Right atrium auricular region (tissue), 2 donors: ENCODE measurements at places on chromosomes 5 and 9. TPM values are rescaled to one million over a fixed set of nuclear protein-coding genes. Genes with fewer than 3 reads are reported as not detected.

The ORM2 gene
- not detected for total RNA-seq

The PCDHGA10 gene
- total RNA-seq = 4.8 TPM

The ARID3C gene
- total RNA-seq = not detected

The PCDHA6 gene
- 0.82 TPM for total RNA-seq

The SPAG8 gene
- total RNA-seq = 1.6 TPM

The CNTFR gene
- 6.6 TPM for total RNA-seq

- no peak for DNase-seq
Observed at GRCh38 chr9:13083366-13083765, 196.1 kb downstream of the MPDZ start.

GRCh38 chr5:176573564-176574296 is 24.6 kb downstream of the CDHR2 start:
- DNase-seq = peak; percentile 69

DNA sequence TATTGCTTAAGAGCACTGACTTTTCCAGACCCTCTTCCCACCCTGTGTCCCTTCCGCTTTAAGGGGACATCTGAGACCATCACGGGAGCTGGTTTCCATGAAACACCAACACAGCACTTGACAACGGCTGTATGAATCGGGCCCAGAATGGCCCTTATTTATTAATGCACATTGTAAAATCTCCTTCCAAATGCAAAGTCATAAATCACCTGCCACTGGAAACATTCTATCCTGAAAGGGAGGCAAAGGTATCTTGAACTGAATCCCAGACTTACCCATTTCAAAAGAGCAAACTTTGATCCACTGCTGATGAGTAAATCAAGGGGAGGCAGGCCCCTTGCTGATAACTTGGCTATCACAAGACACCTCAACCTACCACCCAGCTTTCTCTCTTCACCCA is 37.4 kb downstream of the SHB start:
- no peak for DNase-seq

- no peak for DNase-seq
Observed at GRCh38 chr9:6887051-6887450, 129.3 kb downstream of the KDM4C start.

DNA sequence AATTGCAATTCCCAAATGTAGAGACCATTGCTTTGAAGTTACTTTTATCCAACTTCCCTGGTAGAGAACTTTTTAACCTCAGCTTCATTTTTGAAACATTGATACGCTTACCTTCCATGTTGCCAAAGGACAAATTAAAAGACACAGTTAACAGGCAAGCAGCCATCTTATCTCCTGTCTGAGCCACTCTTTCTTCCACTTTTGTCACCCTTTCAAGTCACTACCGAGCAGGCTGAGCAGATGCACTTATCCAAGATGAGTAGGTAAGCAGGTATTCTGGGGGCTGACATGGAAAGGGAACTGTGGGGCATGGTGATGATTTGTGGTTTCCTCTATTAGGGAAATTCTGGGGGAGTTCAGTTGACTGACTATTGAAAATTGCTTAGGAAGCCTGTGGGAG is 66.7 kb downstream of the DOCK2 start:
- no peak for DNase-seq

DNA sequence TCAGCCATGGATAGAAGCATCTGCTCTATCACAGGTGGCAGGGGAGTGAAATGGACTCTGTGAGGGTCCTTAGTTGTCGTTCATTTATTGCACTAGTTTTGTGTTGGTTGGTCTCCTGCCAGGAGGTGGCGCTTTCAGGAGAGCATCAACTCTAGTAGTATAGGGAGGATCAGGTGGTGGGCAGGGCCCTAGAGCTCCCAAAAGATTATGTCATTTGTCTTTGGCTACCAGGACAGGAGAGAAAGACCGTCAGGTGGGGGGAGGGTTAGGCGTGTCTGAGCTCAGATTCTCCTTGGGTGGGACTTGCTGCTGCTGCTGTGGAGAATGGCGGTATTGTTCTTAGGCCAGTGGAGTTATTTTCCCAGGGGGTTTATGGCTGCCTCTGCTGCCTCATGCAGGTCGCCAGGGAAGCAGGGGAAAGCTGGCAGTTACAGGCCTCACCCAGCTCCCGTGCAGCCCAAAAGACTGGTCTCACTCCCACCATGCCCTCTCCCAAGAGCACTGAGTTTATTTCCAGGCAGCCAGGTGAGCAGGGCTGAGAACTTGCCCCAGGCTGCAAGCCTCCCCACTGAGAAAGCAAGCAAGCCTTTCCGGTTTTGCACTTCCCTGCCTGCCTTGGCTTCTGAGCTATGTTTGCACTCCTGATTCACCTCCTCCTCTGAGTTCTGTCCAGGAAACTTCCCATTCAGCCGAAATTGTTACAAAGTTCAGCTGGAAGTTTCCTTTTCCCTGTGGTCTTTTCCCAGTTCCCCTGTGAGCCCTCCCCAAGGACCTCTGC is 317.3 kb downstream of the TAF11L14 start:
- DNase-seq = no peak

- no peak for DNase-seq
Observed at GRCh38 chr5:95823218-95823737, 752 bp upstream of the GLRX start.

- DNase-seq = no peak
Observed at GRCh38 chr9:116345817-116346216, 192.2 kb downstream of the PAPPA start.

DNA sequence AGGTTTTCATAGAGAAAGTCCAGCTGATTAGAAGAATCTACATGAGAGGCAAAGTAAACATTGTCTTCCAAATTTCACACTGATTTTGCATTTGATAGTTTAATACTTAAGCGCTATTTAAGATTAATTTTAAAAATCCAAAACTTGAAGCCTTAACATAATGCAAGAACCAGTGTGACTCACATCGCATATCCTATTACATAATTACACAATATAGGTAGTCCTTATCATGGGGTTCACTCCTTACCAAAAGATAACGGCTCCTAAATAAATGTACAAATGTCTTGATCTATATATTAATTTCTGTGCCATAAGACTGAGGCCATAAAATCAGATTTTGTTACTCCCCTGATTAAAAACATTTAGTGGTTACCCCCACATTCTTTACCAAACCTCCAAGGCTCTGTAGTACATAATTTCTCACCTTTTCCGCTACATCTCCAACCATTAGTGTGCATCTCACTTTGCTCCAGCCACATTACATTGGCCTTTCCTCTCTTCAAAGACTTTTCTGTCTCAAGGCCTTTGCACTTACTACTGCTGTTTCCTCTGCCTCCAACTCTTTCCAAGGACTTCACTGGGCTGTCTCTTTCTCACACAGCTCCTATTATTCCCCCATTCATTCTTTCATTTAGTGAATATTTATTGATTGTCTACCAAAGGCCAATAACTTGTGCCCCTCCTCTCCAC is 1.0 kb downstream of the RIOK2 start:
- no peak for DNase-seq

DNA sequence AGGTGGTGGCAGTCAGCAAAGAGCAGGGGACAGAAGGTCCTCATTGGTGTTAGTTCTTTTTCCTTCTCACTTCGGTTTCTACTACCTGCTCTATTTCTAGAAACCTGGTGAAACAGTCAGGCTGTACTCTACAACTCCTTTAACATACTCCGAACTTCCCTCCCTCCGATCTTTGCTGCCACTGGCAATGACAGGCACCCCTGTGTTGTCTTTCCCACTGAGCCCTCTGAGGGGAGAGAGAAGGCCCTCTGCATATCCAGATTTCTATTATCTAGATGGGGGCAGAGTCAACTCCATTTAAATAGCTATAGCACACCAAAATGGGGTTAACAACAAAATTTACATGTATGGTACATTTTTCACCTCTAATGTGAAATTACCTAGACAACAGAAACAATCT is 123.7 kb downstream of the CDK5RAP2 start:
- DNase-seq = no peak

- no peak for DNase-seq
Observed at GRCh38 chr5:95417971-95418370, 26.8 kb downstream of the FAM81B start.

- DNase-seq = no peak
Observed at GRCh38 chr5:6637022-6637421, 3.8 kb downstream of the SRD5A1 start.

GRCh38 chr5:88391991-88392390 is 123.3 kb upstream of the TMEM161B start:
- DNase-seq = no peak

DNA sequence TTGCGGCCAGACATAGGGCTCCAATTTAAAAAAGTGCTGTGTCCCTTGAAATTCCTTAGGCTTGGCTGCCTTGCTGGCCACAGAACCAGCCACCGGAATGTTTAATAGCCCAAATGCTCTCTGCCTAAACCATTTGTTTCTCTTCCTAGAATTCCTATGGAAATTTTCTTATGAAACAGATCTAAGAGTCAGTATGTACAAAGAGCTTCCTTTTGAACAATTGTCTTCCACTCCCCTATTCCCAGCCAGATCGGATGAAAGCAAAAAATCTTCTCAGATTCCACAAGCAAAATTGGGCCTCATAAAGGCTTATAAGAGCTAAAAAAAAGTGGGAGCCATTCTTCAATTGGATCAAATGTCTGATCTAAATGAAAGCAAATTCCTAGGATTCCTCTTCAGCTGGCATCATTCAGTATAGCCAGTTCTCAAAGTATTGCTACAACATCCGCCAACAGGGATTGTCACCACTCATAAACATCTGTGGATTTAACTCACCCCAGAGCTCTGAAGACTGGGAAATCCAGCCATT is 104.3 kb downstream of the CEMIP2 start:
- DNase-seq = no peak

- DNase-seq = no peak
Observed at GRCh38 chr5:41787265-41787664, 83.0 kb downstream of the OXCT1 start.

DNA sequence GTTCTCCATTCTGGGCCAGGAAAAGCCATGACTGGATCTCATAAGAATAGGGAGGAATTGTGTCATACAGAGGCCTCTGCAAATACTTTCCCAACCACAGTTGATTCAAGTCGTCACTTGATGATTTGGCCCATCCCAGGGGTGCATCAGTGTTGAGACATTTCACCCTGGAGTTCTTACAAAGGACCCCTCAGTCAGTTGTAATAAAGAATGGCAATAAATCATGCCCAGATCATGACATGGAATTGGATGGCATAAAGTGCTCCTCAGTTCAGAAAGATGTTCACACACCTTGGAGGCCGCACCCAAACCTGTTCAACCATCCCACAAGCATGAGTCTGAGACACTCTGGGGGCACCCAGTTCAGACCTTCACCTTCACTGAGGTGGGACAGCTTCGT is 168.1 kb downstream of the NR3C1 start:
- DNase-seq = no peak

GRCh38 chr5:72248410-72248981 is 71.5 kb downstream of the MRPS27 start:
- DNase-seq = peak; percentile 61

DNA sequence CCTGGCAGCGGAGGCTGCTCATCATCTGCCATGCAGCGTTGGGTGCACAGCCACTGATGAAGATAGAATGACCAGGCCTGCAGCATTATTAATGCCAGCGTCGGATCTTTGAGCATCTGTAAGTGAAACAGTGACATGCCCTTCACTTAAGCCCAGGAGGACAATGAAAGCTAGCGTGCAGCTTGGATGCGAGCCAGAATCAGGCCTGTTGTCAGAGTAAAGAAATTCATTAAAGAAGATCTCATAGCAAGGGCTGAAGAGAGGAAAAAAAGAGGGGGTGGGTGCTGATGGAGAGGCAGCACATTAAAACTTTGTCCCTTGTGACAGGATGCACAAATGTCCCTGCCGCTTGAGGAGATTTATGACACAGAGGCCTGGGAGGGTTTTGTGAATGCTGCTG is 186.1 kb upstream of the MAST4 start:
- DNase-seq = no peak

DNA sequence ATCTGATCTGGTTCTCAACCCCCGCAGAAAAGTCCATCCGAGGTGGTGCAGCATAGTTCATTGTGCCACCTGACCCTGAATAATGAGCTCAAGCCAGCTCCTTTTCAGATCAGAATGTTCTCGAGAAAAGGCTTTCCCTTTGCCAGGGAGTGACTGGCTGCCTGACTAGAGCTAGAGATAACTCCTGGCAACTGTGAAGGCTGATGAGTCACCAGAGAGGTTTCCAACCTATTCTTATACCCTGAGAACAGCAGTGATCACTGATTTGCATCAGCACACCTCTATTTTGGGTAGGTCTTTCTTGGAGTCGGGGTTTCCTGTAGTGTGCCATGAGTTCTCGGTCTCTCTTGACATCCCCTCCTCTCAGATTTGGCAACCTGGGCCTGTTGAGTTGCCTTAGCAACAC is 127.9 kb downstream of the PIK3R1 start:
- peak; percentile 80 for DNase-seq

- DNase-seq = no peak
Observed at GRCh38 chr5:181118369-181118768, 12.6 kb downstream of the OR2V1 start.

- no peak for DNase-seq
Observed at GRCh38 chr9:125464591-125465385, 203.2 kb downstream of the GAPVD1 start.

DNA sequence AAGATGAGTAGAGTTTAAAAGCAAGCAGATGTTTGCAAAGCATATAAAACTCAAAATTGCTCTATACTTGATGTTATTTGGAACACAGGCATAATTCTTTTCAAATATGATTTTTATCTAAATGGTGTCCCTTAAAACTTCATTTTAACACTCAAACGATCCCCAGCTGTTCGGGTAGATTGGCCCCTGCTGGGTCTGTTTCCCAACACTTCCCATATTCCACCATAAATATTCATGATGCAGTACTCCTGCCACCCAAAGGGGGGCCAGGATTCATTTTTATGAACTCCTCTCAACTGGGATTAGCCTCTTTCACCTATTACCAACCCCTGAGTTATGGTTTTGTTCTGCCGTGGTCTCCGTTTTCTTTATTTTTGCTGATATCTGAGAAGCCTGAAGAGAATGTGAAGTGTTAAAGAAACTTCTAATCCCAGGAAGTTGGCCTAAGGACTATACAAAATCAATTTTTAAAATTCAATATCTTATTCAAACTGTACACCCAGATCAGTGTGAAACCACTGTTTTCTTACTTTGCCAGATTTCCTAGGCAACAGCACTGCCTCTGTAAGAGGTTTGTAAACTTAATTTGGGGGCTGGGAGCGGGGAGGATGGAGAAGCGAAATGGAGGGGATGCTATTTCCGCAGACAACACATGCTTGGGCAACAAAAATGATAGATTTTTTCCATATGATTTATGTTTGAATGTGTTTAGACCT is 384.1 kb downstream of the DMRT2 start:
- no peak for DNase-seq

DNA sequence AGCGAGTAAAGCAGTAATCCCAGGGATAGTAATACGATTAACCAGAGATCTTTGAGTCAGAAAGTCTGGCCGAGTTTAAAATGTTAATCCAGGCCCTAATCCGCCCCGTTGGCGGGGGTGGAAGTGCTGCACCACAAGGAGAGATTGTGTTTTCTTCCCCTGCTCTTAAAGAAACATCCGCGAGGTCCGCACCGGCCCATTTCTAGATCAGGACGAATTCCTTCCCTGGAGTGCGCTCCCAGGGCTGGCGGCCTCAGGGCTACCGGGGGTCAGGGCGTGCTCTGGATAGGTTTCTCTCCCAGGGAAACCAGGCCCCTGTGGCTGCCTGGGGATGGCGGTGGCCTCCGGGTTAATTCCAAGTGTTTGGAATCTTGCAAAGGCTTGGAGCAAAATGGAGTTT is 9.3 kb upstream of the NEUROG1 start:
- DNase-seq = no peak
